ENCODE measurements at places on chromosomes 16 and 17.
A peak's percentile ranks its signal among the peaks of the same experiment; 100 is the strongest.

DNA sequence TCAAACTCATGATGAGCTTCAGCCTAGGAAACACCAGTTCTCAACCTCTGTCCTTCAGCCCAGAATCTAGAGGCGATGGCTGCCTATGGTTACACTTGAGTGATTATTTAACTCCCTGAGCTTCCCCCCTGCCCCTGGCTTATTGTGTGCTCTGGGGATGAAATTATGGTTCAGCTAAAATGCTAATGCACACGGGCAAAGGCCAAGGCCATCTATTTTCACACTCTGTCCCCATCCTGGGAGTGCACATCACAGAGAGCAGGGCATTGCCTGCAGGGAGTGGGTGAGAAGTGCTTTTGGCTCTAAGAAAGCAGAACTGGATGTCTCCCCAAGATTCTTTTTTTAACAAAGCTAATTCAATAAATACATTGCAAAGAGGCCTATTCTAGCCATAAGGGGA is 21.6 kb upstream of the CACNG5 start:
- no peak for DNase-seq

DNA sequence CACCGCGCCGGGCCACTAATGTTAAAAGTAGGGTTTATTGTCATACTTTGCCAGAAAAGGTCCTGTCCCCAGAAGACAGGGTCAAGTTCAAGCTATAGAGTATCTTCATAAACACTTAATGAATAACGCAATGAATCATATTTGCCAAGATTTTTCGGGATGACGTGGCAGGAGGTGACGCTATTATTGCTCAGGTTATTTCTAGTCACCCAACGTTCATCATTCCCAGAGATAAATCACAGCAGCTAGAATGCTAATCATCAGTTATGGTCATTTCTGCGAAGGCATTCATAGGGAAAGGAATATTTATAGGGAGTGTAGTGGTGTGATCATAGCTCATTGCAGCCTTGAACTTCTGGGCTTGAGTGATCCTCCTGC is 2.0 kb downstream of the TMC5 start:
- no peak for DNase-seq

GRCh38 chr17:66702106-66702936 is 132.6 kb upstream of the CACNG5 start:
- no peak for DNase-seq

- DNase-seq = no peak
Observed at GRCh38 chr16:14496047-14496770, 133.9 kb downstream of the PARN start.

GRCh38 chr17:66612993-66613392 is 221.9 kb upstream of the CACNG5 start:
- DNase-seq = no peak

GRCh38 chr17:77566566-77567138 is 391.9 kb upstream of the TNRC6C start:
- DNase-seq = no peak

DNA sequence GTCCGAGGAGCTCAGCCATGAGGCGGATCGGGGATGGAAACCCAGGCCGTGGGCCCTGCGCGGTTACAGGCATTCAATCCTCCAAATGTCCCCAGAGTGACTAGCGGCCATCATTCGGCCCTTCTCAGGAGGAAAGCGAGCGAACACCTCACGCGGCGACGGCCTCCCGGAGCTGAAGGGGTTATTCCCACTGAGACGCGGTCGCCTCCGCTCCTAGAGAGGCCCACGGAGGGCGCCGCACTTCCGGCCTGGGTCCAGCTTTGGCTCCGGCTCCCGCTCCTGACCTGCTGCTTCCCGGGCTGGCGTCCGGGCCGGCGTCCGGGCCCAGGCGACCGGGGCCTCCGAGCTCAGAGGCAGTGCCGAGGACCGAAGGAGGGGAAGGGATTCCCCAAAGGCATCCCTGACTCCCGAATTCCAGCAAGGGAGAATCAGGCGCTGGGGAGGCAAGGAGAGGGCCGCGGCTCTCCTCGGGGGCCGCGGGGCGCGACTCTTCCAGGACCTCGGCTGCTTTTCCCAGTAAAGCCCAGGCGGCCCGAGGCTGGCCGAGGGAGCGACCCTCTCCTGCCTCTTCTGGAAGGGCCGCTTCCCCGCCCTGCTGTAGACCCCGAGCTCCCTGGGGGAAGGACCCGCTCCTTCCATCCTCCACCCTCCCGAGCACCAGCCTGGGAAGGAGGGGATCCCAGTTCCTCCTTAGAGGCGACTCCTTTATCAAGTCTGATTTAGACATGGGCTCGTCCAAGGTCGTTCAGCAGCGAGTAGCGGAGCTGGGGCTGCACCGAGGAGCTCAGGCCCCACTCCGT is 18.6 kb upstream of the ZNF629 start:
- peak; percentile 36 for DNase-seq

DNA sequence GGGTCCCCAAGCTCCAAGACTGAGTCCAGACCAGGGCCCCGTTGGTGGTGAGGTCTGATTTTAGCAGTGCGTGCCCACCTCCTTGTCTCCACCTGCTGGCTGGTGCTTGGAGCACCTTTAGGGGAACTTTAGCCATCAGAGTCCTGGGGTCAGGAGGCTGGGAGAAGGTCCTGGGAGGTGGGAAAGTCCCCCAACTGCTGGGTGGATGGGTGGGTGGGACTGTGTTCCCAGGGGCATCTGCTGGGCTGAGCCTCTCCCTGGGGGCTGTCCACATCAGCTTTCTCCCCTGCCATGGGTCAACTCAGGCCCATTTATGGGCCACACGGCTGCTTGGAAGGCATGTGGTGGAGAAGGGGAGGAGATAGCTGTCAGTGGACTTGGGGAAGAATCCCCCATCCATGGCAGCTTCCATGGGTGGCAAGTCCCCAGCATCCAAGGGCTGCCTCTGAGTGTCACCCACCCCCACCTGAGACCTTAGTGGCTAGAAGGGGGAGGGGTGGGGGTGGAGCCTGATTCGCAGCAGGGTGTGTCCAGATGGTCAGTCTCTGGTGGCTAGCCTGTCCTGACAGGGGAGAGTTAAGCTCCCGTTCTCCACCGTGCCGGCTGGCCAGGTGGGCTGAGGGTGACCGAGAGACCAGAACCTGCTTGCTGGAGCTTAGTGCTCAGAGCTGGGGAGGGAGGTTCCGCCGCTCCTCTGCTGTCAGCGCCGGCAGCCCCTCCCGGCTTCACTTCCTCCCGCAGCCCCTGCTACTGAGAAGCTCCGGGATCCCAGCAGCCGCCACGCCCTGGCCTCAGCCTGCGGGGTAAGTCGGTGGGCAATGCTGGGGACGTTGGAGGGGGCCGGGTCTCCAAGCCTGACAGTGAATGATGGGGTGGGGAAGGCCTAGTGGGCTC is at the start of gene TRPV2:
TSS of gene TRPV2 (plus strand) at position 541 of the 894 bp plus-strand sequence. CDS start 2,098 bp downstream, outside the sequence.
- no peak for DNase-seq

DNA sequence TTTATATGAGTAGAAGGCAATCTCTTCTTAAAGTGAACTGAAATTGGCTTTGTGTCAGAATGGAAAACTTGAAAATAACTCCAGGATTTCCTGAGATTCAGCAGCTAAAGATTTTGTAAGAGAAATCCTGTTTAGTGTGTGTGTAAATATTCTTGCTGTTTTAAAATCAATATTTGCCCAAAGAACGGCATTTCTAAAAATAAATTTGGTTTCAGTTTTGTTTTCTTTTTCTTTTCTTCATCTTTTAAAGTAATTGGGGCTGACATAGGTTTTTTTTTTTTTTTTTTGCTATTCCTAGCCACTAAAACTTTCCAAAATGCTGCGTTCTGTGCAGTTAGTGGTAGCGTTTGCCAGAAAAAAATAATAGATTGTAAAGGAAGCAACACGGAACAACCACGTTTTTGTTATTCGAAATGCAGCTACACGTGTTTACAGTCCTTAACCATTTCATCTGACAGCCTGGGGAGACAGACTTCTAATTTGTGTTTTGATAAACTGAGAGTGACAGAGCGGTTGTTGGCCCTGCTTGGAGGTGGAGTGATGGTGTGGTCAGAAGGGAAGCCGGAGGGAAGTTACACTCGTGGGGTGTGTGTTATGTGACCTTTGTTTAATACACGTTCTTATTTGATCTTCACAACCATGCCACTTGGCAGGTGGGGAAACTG is 21.6 kb upstream of the SMPD3 start:
- DNase-seq = no peak

- DNase-seq = no peak
Observed at GRCh38 chr17:7097940-7098339, 16.7 kb downstream of the ASGR2 start.

- no peak for DNase-seq
Observed at GRCh38 chr16:77117707-77118106, 73.3 kb upstream of the MON1B start.

DNA sequence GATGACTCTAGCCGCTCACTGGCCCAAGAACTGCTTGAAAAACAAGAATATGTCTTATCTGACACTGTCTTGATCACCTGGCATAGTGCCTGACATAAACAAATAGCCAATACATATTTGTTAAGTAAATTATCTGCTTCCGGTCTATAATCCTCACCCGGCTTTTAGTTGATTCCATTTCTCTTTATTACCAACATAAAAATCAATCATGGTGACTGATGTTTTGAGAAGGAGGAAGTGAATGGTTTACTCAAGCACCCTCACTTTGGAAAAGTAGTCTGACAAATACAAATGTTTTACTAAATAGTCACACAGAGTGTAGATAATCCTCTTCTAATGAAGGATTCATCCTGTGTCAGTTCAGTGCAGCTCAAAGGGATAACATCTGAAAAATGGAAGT is 47.0 kb downstream of the SKAP1 start:
- DNase-seq = no peak

Measured in retinal pigment epithelial cell (primary cell).